ENCODE measurements at places on chromosomes 13 and 19.

DNA sequence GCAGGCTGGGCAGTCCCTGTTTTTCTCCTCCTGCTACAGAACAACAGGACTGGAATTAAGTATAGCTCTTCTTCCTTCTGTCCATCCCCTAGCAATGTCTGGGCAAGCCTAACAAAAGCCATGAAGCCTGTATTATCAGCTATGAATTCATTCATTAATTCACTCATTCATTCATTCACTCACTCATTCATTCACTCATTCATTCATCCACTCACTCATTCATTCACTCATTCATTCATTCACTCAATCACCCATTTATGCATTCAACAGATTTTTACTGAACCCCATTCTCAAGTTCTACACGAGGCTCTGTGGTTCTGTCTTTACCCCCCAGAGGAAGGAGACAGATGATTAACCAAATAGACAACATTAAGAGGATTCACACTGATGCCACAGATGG, 69.9 kb downstream of the CACNA1A start:
- no peak for DNase-seq
- no peaks in the 10 kb centered on the region for H3K4me1 ChIP-seq
- H3K36me3 ChIP-seq, result no peaks in the 10 kb centered on the region
- no peak overlapping the region for H3K4me3 ChIP-seq

DNA sequence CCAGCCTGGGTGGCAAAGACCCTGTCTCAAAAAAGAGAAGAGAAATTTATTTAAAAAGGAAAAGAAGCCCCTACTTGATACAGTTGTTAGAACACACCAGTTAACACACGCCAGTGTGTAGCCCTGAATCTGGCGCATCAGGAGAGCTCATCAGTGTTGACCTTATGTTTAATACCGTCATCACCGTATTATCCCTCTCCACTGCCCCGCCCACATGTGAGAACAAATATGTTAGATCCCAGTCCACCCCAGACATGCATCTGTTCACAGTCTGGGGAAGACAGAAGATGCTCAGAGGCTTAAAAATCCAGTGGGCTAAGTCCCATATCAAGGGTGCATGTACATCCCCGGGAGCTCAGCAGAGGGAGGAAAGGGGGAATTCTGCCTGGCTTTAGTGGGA, 155.2 kb downstream of the DPF1 start:
- no peaks in the 10 kb centered on the region for H3K36me3 ChIP-seq
- DNase-seq, result no peak
- no peaks in the 10 kb centered on the region for H3K27me3 ChIP-seq

DNA sequence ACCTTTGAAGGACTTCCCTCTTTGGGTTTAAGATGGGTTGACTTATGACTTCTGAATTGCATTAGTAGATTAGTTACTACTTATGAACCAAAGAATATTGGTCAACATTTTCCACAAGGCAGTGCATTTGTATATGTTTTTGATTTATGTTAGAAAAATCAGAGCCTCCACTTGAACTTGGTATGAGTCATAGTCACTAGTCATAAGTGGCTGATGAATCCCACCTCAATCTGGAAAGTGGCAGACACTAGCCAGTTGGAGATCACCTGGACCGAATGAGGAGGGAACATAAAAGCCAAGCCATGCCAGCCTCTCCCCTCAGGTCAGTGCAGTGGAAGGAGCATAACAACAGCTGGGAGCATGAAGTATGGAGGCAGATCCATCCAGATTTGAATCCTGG, 39.3 kb upstream of the SPART start:
- no peaks in the 10 kb centered on the region for H3K27me3 ChIP-seq
- no peak for DNase-seq
- H3K27ac ChIP-seq, result no peak overlapping the region
- H3K4me3 ChIP-seq, result no peak overlapping the region
- no peaks in the 10 kb centered on the region for H3K4me1 ChIP-seq

- no peaks in the 10 kb centered on the region for H3K27me3 ChIP-seq
- H3K36me3 ChIP-seq, result no peaks in the 10 kb centered on the region
- H3K4me1 ChIP-seq, result no peaks in the 10 kb centered on the region
- no peak for DNase-seq
- no peak overlapping the region for H3K4me3 ChIP-seq
These were observed 234.7 kb downstream of the TSHZ3 start for GRCh38 chr19:31114585-31114984.

- H3K36me3 ChIP-seq, result no peaks in the 10 kb centered on the region
- no peaks in the 10 kb centered on the region for H3K4me1 ChIP-seq
- H3K4me3 ChIP-seq, result no peak overlapping the region
- no peak overlapping the region for H3K27ac ChIP-seq
- no peak for DNase-seq
These were observed 213.5 kb downstream of the FGF9 start for GRCh38 chr13:21884299-21884909.

- no peak for DNase-seq
- H3K36me3 ChIP-seq, result no peaks in the 10 kb centered on the region
- H3K4me3 ChIP-seq, result no peak overlapping the region
- no peaks in the 10 kb centered on the region for H3K27me3 ChIP-seq
- no peaks in the 10 kb centered on the region for H3K4me1 ChIP-seq
These were observed 39.6 kb upstream of the CYP4F8 start for GRCh38 chr19:15575406-15575805.

DNA sequence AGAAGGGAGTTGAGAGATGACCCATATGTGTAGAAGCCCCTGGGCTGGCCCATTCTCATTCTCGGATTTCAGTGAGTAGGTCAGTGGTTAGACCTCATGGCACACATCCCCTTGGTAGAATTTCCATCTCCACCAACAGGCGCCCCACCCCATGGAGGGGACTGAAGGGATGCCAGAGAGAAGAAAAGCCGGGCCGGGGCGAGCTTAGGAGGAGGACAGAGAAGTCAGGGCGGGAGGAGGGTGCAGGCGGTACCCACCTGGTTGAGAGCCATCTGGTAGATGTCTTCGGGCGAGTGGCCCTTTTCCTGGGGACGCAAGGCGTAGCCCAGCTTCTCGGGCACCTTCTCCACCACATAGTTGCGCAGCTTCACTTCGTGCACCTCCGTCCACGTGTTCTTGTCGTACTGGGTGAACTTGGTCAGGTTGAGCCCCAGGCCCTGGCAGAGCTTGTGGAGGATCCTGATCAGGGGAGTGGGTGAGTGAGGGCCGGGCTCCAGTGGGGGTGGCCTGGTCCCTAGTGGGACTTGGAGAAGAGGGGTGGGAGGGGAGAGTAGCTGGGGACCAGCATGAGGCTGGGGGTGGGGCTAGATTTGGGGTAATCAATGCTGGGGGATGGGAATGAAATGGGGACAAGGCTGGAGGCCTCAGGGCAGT, 2.5 kb downstream of the IL4I1 start:
- no peak overlapping the region for H3K27ac ChIP-seq
- H3K36me3 ChIP-seq, result no peaks in the 10 kb centered on the region
- peaks cover 2% of the 10 kb centered on the region for H3K4me1 ChIP-seq
- H3K27me3 ChIP-seq, result no peaks in the 10 kb centered on the region

GRCh38 chr19:43610493-43610892, 1.4 kb upstream of the SRRM5 start:
- H3K4me1 ChIP-seq, result no peaks in the 10 kb centered on the region
- no peak overlapping the region for H3K4me3 ChIP-seq
- DNase-seq, result no peak
- H3K27me3 ChIP-seq, result no peaks in the 10 kb centered on the region
- no peaks in the 10 kb centered on the region for H3K36me3 ChIP-seq
- no peak overlapping the region for H3K27ac ChIP-seq

DNA sequence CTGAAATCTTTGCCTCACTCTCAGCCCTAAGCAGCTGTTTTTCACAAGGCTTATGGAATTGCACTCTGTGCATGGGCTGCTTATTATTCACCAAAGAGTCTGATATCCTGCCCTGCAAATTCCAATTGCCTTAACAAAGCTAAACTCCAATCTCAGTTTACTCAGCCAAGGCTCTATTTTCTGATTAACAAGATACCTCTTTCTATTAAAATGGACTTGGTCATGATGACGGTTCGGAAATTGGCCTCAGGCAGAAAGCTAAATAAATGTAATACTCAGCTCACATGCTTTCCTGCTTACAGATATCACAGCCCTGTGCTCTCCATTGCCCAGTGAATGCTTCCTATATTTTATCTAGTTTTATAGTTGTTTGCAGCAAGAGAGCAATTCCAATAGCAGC, 1270.8 kb downstream of the PCDH9 start:
- H3K36me3 ChIP-seq, result no peaks in the 10 kb centered on the region
- H3K4me1 ChIP-seq, result no peaks in the 10 kb centered on the region
- no peak for DNase-seq
- no peak overlapping the region for H3K4me3 ChIP-seq
- no peak overlapping the region for H3K27ac ChIP-seq

DNA sequence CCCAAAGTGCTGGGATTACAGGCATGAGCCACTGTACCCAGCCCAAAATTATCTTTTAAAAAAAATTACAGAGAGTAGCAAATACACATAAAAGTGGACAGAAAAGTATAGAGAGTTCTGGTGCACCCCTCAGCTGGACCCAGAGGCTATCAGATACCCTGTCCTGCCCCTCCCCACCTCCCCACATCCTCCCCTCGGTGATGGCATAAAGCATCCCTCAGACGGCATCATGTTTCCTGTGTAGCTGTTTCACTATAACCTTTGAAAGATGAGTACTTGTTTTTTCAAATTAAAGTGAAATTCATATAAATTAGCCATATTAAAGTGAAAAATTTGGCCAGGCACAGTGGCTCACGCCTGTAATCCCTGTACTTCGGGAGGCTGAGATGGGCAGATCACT, 20.1 kb downstream of the SLC27A1 start:
- peaks cover 6% of the 10 kb centered on the region for H3K4me1 ChIP-seq
- H3K36me3 ChIP-seq, result no peaks in the 10 kb centered on the region
- H3K27me3 ChIP-seq, result no peaks in the 10 kb centered on the region

DNA sequence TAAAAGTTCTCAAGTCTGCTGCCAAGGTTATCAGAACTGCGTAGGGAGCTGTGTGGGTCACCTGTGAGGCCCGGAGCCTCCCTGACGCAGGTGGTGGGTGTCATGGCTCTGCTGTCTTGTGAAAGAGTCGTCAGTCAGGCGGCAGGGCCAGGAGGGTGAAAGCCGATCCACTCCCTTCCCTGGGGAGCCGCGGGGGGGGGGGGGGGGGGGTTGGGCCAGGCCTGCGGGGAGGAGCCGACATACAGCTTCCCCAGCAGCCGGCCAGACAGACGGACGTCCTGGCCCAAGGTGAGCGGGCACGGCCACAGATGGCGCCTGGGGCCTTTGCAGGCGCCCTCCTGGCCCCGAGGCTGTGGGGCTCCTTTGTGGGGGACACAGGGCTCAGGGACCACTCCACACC, 12.4 kb downstream of the SBNO2 start:
- H3K27me3 ChIP-seq, result no peaks in the 10 kb centered on the region
- DNase-seq, result no peak
- no peak overlapping the region for H3K4me3 ChIP-seq
- H3K36me3 ChIP-seq, result no peaks in the 10 kb centered on the region
- H3K4me1 ChIP-seq, result peaks cover 5% of the 10 kb centered on the region

- no peak overlapping the region for H3K27ac ChIP-seq
- no peak for DNase-seq
- no peaks in the 10 kb centered on the region for H3K27me3 ChIP-seq
- no peaks in the 10 kb centered on the region for H3K36me3 ChIP-seq
- H3K4me1 ChIP-seq, result no peaks in the 10 kb centered on the region
These were observed 21.9 kb downstream of the CEBPA start for GRCh38 chr19:33280351-33280921.

DNA sequence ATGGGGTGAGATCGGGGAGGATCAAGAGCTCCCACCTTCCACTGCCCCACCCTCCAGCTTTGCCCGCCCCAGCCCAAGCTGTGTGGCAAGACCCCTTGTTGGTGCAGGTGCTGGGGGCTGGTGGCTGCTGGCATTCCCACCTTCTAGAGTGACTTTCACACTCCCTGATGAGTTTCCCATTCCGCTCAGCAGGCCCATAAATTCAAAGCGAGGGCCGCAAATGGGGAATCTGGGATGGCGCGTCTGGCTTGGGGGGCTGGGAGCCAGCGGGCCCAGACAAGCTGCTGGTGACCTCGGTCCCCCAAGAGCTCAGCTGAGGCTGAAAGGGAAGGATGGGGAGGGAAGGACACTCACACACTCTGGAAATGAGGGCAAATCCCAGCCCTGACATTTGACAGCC, 110.3 kb downstream of the GADD45B start:
- H3K27me3 ChIP-seq, result no peaks in the 10 kb centered on the region
- H3K27ac ChIP-seq, result no peak overlapping the region
- no peaks in the 10 kb centered on the region for H3K36me3 ChIP-seq
- peaks cover 7% of the 10 kb centered on the region for H3K4me1 ChIP-seq
- DNase-seq, result no peak
- H3K4me3 ChIP-seq, result no peak overlapping the region

GRCh38 chr13:39767791-39768517, 112.5 kb downstream of the COG6 start:
- no peak overlapping the region for H3K27ac ChIP-seq
- no peaks in the 10 kb centered on the region for H3K27me3 ChIP-seq
- no peak overlapping the region for H3K4me3 ChIP-seq
- H3K4me1 ChIP-seq, result peaks cover 3% of the 10 kb centered on the region
- no peak for DNase-seq

DNA sequence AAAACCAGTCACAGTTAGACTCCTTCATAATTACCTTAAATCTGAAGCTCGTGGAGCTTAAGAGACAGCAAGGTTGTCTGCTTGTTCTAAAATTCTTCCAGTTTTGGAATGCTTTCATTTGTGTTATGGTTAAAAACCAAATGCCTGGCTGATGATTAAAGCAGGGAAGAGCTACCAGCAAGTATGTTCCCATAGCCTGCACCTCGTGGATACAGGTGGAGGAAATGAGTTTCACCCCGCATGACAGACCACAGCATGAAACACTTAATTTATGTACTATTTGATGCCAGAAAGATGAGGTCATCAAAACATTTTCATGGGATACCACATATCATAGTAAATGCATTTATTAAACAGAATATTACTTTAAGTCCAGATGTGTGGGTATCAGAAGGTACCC, 416 bp upstream of the DOCK9 start:
- no peak overlapping the region for H3K27ac ChIP-seq
- no peak overlapping the region for H3K4me3 ChIP-seq
- no peaks in the 10 kb centered on the region for H3K27me3 ChIP-seq
- H3K4me1 ChIP-seq, result no peaks in the 10 kb centered on the region
- no peak for DNase-seq
- no peaks in the 10 kb centered on the region for H3K36me3 ChIP-seq

DNA sequence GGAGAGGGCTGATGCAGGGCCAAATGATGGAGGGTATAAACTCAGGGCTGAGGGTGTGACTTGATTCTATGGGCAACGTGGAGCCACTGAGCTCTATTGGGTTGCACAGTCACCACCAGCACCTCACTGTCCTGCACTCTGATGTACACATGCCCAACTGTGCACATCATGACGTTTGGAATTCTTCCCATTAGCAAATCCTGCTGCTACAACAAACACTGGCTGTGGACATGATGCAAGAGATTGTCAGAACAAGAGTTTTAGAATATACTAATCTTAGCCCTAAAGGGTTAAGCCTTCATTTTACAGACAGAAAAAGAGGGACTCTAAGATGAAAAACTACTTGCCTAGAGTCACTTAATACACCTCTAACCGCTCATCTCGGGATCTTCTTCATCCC, 2.4 kb upstream of the TTYH1 start:
- H3K36me3 ChIP-seq, result no peaks in the 10 kb centered on the region
- peaks cover 4% of the 10 kb centered on the region for H3K27me3 ChIP-seq
- H3K4me1 ChIP-seq, result no peaks in the 10 kb centered on the region
- H3K4me3 ChIP-seq, result no peak overlapping the region
- no peak overlapping the region for H3K27ac ChIP-seq
- DNase-seq, result no peak
